ENCODE measurements at places on chromosomes 1 and 21.

DNA sequence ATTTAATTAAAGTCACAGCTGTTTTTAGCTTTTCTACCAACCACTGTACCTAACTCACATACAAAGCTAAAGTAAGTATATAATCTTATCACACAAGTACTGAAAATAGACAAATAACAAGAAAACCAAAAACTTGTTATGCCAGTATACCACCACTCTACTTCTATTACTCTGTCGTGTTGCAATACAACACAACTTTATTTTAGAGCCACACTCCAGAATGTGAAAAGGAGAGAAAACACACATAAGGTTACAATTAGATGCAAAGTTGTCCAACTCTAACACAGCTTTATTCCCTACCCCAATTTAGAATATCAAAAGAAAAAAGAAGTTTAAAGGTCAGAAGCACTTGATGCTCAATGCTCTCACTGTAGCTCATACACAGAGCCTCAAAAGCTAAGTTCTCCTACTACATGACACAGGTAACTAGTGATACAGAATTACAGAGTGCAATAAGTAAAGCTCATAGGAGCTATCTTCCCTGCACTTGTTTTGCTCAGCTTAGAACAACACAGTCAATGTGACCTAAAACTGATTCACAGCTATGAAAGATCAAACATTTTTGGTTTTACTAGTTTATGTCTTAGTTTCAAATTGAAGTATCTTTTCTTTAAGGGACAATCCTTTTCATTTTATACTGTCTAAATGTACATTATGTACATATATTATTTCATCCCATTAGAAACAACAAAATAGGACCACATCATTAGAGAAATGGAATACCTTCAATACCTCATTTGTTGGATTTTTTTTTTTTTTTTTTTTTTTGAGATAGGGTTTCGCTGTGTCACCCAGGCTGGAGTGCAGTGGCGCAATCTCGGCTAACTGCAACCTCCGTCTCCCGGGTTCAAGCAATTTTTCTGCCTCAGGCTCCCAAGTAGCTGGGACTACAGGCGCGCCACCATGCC, 29.2 kb downstream of the EYA3 start:
- DNase-seq: no peak

- DNase-seq: no peak
Measured at GRCh38 chr1:157176591-157177121, 38.5 kb upstream of the ETV3 start.

- DNase-seq: no peak
Measured at GRCh38 chr1:176811511-176812288, 348.7 kb downstream of the PAPPA2 start.

- DNase-seq: peak; percentile 52
Measured at GRCh38 chr1:17122521-17123164, 3.4 kb upstream of the PADI2 start.

- no peak for DNase-seq
Measured at GRCh38 chr1:54671985-54672608, 30.5 kb downstream of the MROH7 start.

GRCh38 chr1:86914601-86914997, at the start of gene HS2ST1:
HS2ST1 (plus strand) TSS chr1:86914635.
- DNase-seq: no peak

- no peak for DNase-seq
Measured at GRCh38 chr1:53771648-53772047, 32.7 kb upstream of the GLIS1 start.

DNA sequence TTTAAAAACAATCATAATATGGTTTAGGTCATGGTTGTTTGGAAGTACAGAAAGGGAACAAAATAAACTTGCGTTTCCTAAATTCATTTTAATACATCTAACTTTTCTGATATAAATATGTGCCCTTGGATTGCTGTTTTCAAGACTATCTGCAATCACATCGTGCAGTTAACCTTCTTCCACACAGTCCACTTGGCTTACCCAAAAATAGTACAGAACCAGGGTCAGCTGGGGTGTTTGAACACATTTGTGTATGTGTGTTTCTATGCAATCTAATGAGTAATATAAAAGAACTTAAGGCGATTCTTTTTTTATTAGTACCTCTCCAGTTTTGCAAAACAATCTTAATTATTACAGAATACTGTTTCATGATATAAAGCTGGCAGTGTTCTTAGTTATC, 19.9 kb downstream of the SAMSN1 start:
- DNase-seq: no peak

DNA sequence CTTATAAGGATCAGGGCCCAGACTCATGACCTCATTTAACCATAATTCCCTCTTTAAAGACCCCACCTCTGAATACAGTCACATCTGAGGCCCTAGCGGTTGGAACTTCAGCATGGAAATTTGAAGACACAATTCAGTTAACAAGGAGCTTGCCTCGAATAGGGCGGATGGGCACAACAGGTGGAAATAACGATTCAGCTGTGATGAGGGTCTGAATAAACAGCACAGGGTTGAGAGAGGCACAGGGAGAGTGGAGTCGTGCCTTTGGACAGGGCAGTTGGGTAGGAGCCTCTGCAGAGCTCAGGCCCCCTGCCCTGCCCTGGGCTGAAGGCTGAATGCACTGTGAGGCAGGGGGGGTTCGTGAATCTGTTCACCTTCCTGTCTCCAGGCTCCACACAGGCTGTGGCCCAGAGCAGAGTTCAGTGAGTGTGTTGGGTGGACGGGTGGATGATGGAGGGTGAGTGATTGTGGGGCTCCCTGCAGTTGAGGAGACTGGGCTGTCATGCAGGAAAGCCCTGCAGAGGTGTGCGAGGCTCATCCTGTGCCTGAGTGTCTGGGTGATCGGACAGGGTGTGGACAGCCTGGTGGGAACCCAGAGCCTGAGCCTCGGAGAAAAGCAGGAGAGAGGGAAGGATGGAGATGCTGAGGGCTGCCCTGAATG, 243.1 kb downstream of the FOXD2 start:
- DNase-seq: no peak

GRCh38 chr1:923131-923990, at the start of gene SAMD11:
SAMD11 (plus strand) TSS chr1:923923; CDS start chr1:924432, 509 bp downstream.
- no peak for DNase-seq

GRCh38 chr1:59015708-59016107, 231.9 kb upstream of the JUN start:
- DNase-seq: no peak

GRCh38 chr1:87333692-87334347, 5.1 kb downstream of the LMO4 start:
- no peak for DNase-seq

DNA sequence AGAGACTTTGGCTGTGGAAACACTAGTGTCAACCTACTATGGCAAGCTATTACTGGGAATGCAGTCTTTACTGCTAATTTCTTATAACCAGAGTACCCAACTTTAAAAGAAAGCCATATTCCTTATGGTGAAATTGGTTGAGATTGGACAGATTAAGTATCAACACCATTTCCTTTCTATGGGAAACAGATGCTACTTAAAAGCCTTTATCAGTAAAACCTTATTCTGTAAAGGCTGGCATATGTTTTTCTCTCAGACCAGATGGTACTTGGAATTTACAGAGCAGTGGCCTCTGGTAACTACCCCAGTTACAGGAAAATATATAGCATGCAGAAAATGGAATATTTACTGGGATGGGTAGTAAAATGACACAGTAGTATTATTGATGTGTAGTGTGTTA, 18.8 kb downstream of the IFI44 start:
- no peak for DNase-seq

GRCh38 chr1:22829309-22829989, 118.8 kb downstream of the EPHB2 start:
- DNase-seq: no peak

- DNase-seq: no peak
Measured at GRCh38 chr21:36639769-36640168, 59.1 kb upstream of the SIM2 start.

DNA sequence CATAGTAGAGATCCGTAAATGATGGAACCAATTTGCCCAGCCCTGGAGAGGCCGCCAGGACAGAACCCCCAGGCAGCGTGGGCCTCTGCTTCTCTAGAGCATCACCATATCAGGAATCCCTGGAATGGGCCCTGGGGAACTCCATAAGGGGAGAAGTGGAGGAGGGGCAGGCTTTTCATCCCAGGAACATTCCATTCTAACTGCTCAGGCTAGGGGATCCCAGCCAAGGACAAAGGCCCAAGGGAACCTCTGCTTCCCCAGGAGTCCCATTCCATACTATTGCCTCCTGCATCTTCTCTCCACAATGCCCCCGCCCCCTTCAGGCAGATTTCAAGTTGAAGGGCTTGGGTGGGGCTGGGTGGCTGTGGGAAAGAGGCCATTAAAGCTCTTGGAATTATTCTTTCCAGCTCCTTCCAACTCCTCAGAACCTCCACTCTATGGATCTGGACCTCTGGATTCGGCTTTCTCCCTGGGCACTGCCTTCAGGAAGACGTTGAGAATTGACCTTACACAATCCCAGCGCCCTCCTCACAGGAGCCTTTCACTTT, 6.0 kb downstream of the TRNP1 start:
- no peak for DNase-seq
